Endothelial cell of umbilical vein (primary cell): ENCODE measurements at places on chromosomes 2 and 18. TPM values are rescaled to one million over a fixed set of nuclear protein-coding genes. Genes with fewer than 3 reads are reported as not detected.
A peak's percentile ranks its signal among the peaks of the same experiment; 100 is the strongest.

LINC00305 gene
- not detected in 2 replicates for polyA plus RNA-seq

BMP10 gene
- not detected in 2 replicates for polyA plus RNA-seq

SNED1 gene
- 12.4 and 14.1 TPM in 2 replicates for polyA plus RNA-seq

SERPINB13 gene
- polyA plus RNA-seq: not detected in 2 replicates

BCL2 gene
- polyA plus RNA-seq: 0.35 and 0.45 TPM in 2 replicates

NEU2 gene
- polyA plus RNA-seq: not detected in 2 replicates

FBXO15 gene
- polyA plus RNA-seq: not detected in 2 replicates

EN1 gene
- polyA plus RNA-seq: not detected in 2 replicates

TMEM17 gene
- polyA plus RNA-seq: 1.3 and 2.0 TPM in 2 replicates

BOK gene
- polyA plus RNA-seq: 95.5 and 132 TPM in 2 replicates

- DNase-seq: peak; percentile 77
These were observed 181.7 kb upstream of the ETAA1 start for GRCh38 chr2:67215214-67216055.

DNA sequence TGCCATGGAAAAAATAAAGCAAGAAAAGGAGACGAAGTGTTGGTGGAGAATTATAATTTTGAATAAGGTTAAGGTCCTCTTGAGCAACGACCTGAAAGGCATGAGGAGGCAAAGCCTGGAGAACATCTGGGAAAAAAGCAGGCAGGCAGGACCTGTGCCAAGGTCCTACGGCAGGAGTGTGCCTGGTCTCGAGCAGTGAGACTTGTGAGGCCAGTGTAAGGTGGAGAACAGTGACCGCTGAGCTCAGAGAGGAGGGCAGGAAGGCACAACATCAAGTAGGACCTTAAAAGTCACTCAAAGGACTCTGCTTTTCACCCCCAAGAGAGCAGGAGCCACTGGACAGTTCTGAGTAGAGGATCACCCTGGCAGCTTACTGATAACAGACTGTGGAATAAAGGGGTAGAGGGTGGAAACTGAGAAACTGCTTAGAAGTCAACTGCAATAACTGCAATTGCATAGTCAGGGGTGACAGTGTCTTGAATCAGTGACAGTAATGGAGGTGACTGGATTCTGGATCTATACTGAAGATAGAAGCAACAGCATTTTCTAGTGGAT, 3.5 kb downstream of the NOL10 start:
- no peak for DNase-seq

DNA sequence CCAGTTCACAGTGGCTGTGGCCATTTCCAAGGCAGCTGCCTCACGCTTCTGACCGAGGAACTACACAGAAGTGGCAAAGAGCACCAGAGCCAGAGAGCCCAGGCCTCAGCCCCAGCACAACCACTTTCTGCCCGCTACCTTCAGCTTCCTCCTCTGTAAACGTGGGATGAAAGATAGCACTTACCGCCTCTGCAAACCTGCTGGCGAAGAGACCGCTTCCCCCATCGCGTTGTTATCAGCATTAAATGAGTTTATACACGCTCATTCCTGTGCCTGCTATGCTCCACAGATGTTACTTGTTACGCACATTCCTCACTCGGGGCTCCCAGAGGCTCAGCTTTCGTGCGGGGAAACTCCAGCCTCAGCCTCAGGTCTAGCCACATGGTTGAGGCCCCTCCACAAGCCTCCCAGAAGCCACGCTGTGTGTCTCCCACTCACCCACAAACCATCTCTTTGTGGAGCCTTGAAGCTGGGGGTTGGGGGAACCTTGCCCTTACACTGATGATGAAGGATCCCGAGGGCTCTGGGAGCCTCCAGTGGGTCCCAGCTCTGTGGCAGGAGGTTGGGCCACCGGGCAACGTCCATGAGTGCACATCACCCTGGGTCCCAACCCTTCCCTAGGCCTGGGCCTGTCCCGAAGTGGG, 63.3 kb upstream of the SMAD7 start:
- DNase-seq: no peak

- no peak for DNase-seq
These were observed 31.0 kb upstream of the WDSUB1 start for GRCh38 chr2:159317392-159318088.

- no peak for DNase-seq
These were observed 341.6 kb upstream of the LRP1B start for GRCh38 chr2:142472382-142472781.

GRCh38 chr2:26193578-26194231, 20.8 kb downstream of the GAREM2 start:
- no peak for DNase-seq

DNA sequence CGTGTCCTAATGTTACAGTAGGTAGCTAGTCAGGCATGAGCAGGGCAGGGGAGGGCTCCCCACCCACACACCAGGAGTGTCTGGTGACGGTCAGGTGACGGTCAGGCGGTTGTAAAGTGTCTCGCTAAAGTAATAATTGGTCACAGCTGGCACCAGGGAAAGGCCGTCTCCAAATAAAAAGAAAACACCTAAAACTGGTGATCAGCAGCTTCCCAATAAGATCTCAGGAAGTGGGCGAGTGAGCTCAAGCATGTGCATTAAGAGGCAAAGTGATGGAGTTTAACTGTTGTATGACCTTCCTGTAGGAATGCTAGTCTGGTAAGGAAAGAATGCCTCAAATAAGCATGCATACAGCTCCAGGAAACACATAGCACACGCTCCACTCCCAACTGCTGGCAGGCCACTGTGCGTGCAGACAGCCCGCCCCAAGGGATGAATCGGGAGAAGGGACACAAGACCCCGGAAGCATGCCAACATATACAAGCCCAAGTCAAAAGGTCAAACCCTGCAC, 177.1 kb downstream of the RNF144A start:
- DNase-seq: no peak

- no peak for DNase-seq
These were observed 25.5 kb upstream of the CTNNA2 start for GRCh38 chr2:79487399-79487798.

GRCh38 chr2:101794141-101794540, 96.6 kb downstream of the MAP4K4 start:
- no peak for DNase-seq

GRCh38 chr2:194556629-194557028, 1100.4 kb upstream of the SLC39A10 start:
- no peak for DNase-seq

GRCh38 chr2:36013064-36013463, 342.5 kb upstream of the CRIM1 start:
- peak; percentile 34 for DNase-seq

- no peak for DNase-seq
These were observed 236.1 kb upstream of the SIX3 start for GRCh38 chr2:44705356-44705755.

DNA sequence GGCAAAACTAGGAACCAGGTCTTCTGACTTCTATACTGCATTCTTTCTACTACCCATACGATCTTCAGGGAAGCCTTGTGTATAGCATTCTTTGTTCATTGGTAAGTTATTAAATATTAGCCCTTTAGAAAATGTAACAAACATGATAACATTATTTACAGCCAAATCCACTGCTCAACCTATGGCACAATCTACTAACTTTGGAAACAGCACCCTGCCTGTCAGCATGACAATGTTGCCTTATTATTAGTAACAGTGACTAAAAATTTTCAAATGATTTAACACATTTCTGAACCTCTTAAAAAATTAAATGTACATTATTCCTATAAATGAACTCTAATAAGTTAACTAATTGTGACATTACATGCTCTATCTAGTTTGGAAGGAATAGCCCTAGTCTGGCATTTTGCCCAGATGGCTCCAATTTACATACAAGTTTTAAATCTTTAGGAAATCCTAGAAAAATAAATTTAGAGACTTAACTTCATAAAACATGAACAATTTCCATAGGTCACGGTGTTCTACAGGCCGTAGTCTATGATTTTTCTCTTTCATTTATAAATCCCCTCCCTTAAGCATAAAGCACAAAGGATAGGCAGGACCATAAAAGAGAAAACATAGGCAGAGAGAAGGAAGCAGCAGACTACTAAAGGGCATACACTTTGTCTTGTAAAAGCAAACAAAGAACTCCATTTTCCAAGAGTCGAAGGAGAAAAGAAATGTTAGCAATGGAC, 33.7 kb downstream of the YES1 start:
- peak; percentile 76 for DNase-seq

- no peak for DNase-seq
These were observed 37.2 kb downstream of the CREG2 start for GRCh38 chr2:101349893-101350662.

DNA sequence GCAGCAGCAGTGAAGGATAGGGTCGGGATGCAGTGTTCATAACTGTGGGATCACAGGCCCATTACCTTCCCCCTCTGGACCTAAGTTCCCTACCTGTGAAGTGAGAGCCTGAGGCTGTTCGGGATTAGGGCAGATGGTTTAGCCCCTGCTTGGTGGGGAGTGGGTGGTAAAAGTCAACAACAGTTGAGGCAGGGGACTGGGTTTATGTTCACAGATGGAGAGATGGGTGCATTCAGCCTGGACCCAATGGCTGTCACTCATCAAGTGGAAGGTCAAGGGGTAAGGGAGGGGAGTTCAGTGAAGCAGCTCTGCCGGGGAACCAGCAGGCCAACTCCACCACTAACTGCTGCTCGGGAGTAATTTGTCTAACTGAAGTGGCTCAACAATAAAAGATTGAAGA, 180.4 kb downstream of the FAM210A start:
- DNase-seq: no peak

- DNase-seq: peak; percentile 71
These were observed 4.4 kb downstream of the SMAD7 start for GRCh38 chr18:48946329-48946835.

DNA sequence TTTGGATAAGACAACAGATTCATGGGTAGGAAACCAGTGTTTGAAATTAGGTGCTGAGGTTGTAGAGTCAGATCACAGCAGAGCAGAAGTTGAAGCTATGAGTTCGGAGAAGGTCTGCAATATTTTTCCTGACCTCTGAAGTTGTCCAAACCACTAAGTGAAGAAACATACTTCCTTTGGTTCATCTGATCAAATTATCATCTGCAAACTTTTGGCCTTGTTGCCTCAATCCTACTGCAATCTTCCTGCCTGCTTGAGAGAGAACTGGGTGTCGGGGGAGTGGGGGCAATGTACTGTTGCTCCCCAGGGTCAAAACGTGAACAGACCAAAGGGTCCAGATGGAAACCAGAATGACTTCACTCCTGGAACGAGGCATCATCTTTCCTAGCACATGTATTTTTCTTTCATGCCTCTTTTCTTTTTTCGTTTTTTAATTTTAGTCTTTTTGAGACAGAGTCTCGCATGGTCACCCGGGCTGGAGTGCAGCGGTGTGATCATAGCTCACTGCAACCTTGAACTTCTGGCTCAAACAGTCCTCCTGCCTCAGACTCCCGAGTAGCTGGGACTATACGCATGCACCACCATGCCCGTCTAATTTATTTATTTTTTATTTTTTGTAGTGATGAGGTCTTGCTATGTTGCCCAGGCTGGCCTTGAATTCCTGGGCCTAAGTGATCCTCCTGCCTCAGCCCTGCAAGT, 42.7 kb downstream of the RAB31 start:
- DNase-seq: no peak

- no peak for DNase-seq
These were observed 935.9 kb upstream of the LRATD1 start for GRCh38 chr2:13696601-13697000.

DNA sequence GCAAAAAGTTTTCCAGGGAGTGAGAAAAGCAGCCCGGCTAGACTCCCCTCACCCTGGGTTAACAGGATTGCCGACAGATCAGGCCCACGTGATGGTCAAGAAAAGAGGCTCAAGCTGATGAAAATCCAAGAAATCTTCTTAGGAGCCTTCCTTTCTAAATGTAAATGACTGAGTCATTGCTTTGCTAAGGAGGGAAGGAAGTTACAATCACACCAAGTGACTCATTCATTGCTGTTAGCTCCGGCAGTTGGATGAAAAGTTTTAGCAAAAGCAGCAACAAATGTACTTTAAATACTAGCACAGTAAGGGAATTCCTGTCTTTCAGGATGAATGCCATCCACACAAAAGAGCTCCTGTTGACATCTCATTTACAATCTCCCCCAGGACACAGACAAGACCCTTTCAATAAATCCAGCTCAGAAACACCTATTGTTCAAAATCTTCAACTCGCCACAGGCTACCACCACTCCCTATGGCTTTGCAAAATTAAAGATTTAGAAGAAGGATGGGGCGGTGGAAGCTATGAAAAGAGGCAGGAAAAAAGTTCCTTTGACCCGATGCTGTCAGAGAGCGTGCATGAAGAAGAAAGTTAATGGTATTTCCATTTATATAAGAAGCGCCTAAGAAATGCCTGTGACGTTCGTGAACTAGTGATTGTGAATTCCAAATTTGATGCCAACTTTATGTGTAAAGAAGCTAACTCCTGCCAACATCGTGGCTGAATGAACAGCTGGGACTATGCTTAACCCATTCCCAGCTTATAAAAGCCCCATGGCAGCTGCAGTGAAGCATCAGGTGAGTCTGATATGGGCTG, 153.7 kb downstream of the TGIF1 start:
- DNase-seq: peak; percentile 96

DNA sequence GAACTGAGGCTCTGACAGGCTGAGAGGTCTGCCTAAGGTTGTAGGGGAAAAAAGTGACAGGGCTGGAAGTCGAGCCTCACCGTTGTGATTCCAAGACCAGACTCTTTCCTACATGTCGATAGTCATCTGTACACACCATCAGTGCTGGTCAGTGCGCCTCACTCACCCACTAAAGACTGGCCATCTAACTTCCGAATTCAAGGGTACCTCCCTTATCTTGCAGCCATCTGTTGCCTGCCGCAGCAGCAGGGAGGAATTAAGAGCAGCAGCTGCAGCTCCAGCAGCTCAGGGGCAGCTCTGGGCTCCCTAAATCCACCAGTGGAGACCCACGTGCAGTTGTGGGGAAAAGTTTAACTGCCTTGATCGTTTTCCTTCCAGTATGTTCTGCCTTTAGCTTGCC, 32.6 kb upstream of the GPR39 start:
- no peak for DNase-seq

- no peak for DNase-seq
These were observed 93.7 kb downstream of the MAPK4 start for GRCh38 chr18:50653402-50654093.

DNA sequence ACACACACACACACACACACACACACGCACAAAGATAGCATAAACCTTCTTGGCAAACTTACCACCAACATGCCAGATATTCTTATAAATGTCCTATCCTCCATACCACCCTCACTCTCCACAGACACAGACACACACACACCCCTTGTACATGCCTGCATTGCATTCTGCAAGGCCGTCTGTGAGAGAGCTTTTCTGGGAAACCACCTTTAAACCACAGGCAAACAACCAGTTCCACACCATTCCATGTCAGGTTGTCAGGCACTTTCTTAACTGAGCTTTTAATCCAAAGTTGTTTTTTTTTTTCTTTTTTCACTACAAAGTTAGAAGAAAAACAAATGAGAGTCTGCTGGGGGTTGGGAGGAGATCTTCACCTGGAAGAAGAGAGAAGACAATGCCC, 221.1 kb downstream of the C1D start:
- DNase-seq: no peak

GRCh38 chr18:80022613-80023012, 11.6 kb upstream of the RBFA start:
- DNase-seq: peak; percentile 10

DNA sequence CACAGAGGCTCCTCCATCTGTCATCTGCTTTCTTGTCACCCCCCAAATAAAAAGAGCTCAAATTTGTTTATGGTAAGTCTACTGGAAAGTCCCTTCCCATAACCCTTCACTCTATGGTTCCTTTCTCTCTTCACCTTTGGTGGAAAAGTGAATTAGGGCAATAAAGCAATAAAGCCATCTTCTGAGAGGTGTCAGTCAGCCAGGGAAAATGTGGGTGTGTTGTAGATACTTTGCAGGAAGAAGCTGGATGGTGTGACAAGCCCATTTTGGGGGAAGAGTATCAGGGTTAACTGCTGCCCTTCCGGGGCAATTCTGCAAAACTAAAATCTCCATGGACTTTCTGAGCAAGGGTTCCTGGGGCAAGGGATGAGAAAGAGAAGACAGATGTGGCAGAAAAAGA, 197.9 kb downstream of the SH3BP4 start:
- DNase-seq: no peak
